ENCODE measurements at places on chromosomes 12 and 14. TPM values are rescaled to one million over a fixed set of nuclear protein-coding genes. Genes with fewer than 3 reads are reported as not detected.
A peak's percentile ranks its signal among the peaks of the same experiment; 100 is the strongest.

The DEPDC4 gene
- polyA plus RNA-seq = 7.2 TPM

- no peak for DNase-seq
These were observed 98.7 kb downstream of the GAS2L3 start for GRCh38 chr12:100672075-100672592.

DNA sequence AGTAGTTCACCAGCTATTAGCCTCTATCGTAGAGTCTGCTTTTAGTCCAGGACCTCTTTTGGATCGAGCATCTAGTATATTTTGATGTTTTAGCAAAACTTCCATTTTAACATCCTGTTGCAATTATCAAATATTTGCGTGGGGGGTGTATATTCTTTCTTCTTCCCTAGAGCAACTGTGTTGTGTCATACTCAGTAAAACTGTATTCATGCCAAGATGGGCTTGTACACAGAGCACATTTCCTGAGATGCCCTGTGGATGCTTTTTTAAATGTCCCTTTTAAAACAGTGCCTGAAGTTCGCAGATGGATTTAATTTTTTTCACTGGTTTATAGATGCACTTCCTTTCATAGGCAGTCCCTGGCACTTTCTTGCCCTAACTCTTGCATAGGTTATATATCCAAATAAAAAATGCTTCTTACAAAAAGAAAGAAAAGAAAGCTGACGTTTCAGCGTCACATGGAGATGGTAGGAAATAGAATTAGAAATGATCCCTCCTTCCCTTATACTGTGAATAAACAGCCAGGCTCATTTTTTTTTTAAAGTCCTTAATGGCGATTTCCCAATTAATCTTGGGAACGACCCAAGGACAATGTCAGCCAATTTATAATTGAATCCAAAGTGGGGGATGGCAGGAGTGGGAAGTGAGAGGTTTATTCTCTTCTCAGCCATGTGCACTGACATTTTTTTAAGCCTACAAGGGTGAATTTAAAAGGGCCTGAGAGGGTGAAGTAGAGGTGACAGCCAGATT is 247.0 kb downstream of the SLC41A2 start:
- DNase-seq = no peak

DNA sequence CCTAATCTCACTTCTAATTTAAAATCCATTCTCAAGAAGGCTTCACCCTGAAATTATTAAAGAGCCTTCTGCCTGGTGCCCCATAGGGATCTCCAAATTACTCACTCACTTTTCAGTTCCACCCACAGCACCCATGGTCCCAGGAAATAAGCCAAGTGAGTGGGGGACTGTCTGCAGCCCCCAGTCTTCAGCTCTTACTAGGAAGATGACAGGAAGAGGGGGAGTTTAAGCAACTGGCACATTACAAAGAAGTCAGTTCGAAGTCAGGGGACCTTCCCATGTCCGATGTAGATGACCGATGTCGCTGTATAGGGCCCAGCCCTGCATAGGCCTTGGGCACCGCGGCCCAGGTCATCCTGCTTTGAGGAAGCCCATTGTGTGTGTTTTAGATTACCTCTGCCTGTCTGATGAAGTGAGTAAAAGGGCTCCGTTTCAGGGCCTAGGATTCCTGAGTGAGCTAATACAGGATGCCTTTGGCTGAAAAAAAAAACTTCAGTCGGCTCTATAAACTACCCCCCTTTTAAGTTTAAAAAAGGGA is 1.9 kb downstream of the ACTN1 start:
- DNase-seq = no peak

- DNase-seq = peak; percentile 99
These were observed at the start of gene ZFP36L1 for GRCh38 chr14:68792979-68793733. TSS of gene ZFP36L1 (minus strand) at chr14:68793067. CDS start at chr14:68792938, 129 bp downstream.

- no peak for DNase-seq
These were observed 77.5 kb upstream of the CPSF6 start for GRCh38 chr12:69161829-69162228.

- no peak for DNase-seq
These were observed 16.8 kb downstream of the GPATCH2L start for GRCh38 chr14:76168531-76168930.

DNA sequence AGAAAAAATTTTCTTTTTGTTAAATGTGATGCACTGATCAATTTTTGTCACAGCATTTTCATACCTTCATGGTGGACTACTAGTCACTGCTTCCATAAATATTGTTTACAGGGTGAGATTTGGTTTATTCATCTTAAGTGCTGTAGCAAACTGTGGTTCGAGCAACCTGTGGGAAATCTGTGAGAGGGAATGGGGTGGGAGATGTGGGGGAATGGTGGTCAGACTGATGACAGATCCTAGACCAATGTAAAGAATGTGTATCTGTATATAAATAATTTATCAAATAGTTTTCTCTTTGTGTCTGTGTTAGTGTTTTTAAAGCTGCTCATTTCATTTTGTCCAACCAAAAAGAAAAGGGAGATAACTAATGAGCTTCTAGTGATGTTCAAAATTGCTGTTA is 26.7 kb downstream of the CSRP2 start:
- no peak for DNase-seq

Measured in left kidney (tissue), 8 donors.